ENCODE measurements at places on chromosomes 5 and 9. TPM values are rescaled to one million over a fixed set of nuclear protein-coding genes. Genes with fewer than 3 reads are reported as not detected.

Gene ACER2
- 3.8 TPM for total RNA-seq

GRCh38 chr9:121262423-121262822 is 5.5 kb upstream of the GSN start:
- DNase-seq: no peak

- DNase-seq: peak; percentile 51
Observed at GRCh38 chr9:132795511-132796303, 82.4 kb downstream of the AK8 start.

DNA sequence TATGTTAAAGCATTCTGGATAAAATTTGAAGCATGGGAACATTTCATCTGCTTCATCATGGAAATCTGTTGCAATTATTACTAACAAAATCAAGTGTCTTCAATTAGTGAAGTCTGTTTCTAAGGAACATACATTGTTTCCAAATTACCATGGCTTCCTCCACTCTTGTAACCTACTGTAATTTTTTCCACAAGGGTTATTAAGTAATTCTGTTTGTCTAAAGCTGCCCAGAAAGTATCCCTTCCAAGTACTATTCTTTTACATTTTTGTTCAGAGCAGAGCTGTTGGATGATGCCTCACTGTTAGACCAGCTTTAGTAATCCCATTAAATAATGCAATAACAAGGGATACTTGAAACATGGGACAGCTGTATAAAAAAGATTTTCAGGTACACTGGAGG is 483.5 kb upstream of the CD180 start:
- no peak for DNase-seq

DNA sequence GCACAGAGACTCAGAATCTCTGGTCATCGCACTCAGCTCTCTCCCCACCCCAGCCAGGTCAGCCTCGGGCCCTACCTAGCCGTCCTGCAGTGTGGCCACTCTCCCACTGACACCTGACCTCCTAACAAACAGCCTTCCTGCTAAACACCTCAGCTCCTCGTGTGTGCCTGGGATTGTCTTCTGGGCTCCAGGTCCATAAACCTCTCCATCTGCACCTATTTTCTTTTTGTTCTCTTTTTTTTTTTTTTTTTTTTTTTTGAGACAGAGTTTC is 193.6 kb downstream of the ROR2 start:
- no peak for DNase-seq

GRCh38 chr5:170311511-170312300 is 14.1 kb upstream of the LCP2 start:
- DNase-seq: no peak

DNA sequence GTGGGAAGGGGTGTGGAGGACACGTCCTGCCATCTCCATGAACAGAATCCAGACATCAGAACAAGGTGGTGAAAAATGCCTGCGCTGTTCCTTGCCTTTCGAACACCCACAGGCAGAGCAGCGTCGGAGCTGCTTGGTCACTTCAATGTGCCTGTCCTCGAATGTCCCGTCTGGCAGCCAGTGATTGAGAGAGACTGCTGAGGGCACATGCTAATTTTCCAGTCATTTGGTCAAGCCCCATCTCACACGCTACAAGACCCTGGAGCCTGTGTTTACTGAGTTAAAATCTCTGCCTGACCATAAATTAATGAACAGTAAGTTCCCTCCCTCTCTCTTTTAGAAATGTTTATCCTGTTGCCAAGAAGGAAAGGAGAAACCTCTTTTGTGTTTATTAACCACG is 149.3 kb downstream of the NTRK2 start:
- DNase-seq: no peak

Gene TRIO
- 354 TPM for total RNA-seq

Gene CDH6
- 21.0 TPM for total RNA-seq

DNA sequence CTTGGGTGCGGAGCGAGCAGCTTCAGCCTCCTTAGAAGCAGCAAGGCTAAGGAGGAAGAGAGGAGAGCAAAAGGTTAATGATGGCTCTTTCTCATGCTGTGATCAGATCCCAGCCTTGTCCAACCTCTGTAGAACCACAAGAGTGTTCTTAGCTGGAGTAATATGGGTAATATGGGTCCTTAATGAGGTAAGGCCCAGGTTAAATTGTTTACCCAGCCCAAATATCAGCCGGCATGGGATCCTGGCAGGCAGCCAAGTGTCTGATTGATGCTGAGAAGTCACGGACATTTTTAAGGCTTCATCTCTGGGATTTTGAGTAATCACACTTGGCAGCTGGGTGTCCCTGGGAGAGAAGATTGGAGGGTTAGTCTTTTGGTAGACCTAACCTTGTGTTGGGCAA is 32.3 kb downstream of the GLRA1 start:
- no peak for DNase-seq

- no peak for DNase-seq
Observed at GRCh38 chr9:132748450-132748849, 78.2 kb downstream of the GTF3C4 start.

DNA sequence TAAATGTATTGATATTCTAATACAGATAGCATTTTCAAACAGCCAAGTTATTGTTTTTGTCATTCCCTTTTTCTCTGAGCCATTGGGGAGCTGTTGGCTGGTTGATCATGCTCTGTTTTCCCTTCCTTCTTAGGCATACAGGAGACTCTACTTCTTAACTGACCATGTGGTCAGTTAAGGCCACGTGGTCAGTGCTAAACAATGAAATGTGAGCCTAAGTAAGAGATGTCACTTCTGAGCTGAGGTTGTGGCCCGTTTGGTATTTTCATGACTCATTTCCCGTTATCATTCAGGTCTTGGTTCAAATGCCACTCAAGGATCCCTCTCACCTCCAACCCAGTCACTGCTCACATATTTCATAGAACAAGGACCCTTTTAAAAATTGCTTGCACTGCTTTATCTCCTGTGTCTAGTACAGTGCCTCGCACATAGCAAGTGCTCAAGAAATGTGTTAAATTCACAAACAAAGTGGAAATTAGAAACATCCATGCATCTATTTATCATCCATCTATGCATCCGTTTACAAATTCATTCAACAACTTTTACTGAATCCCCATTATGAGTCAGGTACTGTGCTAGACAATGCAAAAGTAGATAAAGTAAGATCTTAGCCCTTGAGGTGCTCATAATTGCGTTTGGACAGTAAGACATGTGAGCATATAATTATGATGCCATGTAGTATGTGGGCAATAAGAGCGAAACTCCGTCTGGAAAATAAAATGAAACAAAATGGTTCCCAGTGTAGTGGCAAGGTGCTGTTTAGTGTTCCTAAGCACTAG is 50.7 kb downstream of the ARRDC3 start:
- DNase-seq: no peak

Gene ZNF354B
- 38.7 TPM for total RNA-seq

DNA sequence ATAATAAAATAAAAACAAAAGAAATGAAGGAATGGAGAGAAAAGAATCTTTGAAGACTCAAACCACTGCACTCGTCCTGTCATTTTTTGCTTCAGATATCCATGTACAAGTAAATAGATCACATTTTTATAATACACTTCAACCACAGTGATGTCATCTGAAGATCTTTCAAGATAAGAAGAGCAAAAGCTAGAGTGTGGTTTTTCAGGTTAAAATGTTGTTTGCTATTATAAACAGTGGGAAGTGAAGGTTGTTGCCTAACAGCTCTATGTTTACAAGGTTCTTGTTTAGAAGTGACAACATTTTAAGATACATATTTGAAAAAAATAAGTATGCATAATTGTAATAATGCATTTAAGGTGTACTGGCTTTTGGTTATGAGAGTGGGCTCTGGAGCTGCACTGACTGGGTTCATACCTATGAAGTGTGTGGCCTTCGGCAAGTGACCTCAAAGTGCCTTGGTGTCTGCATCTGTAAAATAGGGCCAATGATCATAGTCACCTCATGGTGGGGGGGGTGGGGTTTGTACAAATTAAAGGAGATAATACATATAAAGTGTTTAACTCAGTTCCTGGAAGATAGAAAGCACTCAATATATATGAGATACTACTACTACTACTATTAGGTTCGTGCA is 45.5 kb upstream of the IL7R start:
- no peak for DNase-seq

DNA sequence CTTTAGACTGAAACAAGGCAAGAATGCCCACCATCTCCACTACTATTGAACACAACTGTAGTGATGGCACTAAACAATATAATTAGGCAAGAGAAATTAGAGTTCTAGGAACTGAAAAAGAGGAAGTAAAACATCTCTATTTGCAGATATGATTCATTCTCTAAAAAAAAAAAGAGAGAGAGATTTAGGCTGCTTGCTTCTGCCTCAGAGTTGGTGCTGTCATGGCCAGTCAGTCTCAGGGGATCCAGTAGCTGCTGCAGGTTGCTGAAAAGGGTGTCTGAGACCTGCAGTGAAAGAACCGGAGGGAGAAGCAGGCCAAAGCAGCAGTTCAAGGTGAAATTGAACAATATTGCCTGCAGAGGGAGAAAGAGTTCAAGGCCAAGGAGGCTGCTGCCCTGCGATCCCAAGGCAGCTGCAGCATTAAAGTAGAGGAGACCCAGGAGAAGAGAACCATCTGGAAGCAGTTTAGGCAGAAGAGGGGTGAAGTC is 72.5 kb downstream of the AP3B1 start:
- DNase-seq: no peak

DNA sequence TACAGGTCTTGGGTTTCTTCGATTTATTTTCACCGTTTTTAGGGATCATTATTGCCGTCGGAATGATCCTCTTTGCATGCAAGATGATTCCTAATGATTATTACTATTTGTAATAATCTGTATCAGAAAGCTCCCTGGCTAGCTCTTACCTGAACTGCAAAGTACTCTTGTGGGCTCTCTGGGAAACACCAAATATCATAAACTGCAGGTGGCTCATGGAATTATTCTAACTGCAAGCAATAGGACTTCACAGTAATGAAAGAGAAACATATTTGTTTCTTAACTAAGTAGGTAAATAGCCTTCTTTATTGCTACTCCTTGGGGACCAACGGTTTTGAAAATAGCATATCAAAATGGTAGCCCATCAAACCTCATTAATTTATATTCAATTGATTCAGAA is 219.4 kb downstream of the NFIB start:
- no peak for DNase-seq

- no peak for DNase-seq
Observed at GRCh38 chr5:27473307-27474046, 435.1 kb upstream of the CDH9 start.

Gene IL3
- not detected for total RNA-seq

DNA sequence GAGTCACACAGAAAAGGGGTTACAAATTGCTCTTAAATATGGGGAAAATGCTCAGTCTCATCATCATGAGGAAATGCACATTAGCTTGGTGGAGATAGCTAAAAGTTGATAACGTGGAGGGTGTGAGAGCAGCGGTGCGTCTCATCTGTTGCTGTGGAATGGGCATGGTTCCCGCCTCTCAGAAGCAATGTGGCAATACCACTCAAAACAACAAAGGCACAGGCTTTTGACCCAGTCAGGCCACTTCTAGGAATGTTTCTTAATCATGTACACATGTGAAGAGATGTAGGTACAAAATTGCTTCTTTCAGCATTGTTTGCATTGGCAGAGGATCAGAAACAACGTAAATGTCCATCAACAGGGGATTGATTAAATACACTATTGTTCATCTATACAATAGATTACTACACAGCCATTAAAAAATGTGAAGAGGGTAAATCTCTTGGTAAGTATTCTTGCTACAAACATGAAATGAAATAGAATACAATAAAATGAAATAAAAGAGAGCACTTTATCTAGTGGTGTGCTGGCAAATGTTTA is 212.6 kb upstream of the MSX2 start:
- DNase-seq: no peak

Gene GFRA3
- total RNA-seq: 1.8 TPM

DNA sequence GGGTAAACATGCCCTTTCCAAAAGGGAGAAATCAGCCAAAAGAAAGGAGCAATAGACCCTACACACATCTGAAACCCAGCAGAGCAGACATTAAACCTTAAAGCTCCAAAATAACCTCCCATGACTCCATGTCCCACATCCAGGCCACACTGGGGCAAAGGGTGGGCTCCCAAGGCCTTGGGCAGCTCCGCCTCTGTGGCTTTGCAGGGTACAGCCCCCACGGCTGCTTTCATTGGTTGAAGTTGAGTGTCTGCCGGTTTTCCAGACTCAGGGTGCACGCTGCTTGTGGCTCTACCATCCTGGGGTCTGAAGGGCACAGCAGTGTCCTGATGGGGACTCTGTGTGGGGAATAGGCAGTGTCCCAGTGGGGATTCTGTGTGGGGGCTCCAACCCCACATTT is 146.5 kb downstream of the ZDHHC21 start:
- DNase-seq: no peak

DNA sequence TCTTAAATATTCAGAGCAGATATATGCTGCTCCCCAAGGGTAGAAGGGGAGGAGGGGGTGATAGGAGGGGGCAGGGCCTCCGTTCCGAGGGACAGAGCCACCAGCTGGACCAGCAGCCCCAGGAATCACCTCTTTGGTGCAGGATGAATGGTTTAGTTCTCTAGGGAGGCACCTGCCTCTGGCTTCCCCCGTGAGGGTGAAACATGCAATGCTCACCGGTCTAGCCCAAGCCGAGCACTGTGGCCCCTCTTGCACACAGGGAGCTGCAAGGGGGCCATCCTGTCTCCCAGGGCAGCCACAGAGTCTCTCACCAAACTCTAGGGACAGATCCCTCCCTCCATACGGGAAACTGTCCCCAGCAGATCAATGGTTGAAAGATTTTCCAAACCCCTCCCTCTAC is 163.7 kb downstream of the DAB2IP start:
- no peak for DNase-seq

All from tibial nerve (tissue), 4 donors.